ENCODE measurements at places on chromosomes 5 and 9. TPM values are rescaled to one million over a fixed set of nuclear protein-coding genes. Genes with fewer than 3 reads are reported as not detected.

GRCh38 chr5:171418982-171419687 lies at the start of gene FGF18:
Gene FGF18, plus strand, starts transcription at chr5:171419647. Its CDS starts 553 bp downstream, at chr5:171420200.
- H3K4me3 ChIP-seq = peak within 1 kb of the TSS; percentile 59
- H3K27ac ChIP-seq = no peak within 1 kb of the TSS
- DNase-seq = peak; percentile 44
- peaks cover 14% of the 10 kb centered on the region for H3K27me3 ChIP-seq

DNA sequence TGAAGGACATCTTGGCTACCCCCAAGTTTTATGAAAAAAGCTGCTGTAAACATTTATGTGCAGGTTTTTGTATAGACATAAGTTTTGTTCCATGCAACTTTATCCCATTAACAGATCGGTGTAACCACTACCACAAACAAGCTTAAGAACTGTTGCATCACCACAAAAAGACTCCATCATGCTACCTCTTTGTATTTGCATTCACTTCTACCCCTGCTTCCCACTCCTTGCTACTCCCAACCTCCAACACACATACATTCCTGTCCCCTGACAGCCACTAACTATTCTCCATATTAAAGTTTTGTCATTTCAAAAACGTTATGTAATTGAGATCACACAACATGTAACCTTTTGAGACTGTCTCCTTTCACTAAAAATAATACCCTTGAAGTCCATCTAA lies 57.8 kb upstream of the LHFPL2 start:
- H3K36me3 ChIP-seq = no peaks in the 10 kb centered on the region
- H3K4me3 ChIP-seq = no peak overlapping the region
- H3K27ac ChIP-seq = no peak overlapping the region
- no peak for DNase-seq
- H3K4me1 ChIP-seq = no peaks in the 10 kb centered on the region

DNA sequence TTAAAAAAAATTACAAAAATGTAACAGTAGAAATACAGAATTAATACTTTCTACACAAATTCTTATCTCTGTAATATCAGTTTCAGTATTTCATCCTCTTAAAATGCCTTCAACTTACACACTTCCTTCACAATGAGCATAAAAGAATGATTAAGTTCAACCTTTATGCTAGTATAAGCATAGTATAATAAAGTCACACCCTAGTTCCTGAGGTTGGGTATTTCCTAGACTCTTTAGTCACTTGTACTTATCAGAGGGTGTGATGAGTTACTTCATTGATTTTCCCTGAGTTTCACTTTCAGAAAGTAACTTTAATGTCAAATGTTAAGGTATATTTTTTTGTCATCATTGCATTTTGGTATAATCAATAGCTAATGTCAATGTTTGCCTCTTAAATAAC lies 302.4 kb downstream of the PDE4D start:
- peaks cover 6% of the 10 kb centered on the region for H3K27me3 ChIP-seq
- H3K36me3 ChIP-seq = no peaks in the 10 kb centered on the region
- no peak overlapping the region for H3K27ac ChIP-seq

DNA sequence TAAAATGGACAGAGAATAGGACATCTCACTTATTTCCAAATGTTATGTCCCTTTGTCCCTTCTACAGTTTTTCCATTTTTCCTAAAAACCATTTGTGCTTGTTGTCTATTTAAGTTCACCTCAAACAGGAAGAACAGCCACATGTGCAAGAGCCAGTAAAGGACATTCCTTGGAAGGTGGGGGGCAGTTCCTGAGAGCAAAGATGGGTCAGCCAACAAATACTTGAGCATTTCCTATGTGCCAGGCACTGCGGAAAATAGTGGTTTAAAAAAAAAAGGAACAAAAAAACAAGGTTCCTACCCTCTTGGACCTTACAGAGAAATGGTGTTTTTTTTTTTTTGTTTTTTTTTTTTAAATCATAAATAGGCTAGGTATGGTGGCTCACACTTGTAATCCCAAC lies 26.8 kb downstream of the ANP32B start:
- no peaks in the 10 kb centered on the region for H3K27me3 ChIP-seq
- H3K36me3 ChIP-seq = peaks cover 81% of the 10 kb centered on the region
- peaks cover 25% of the 10 kb centered on the region for H3K4me1 ChIP-seq
- DNase-seq = no peak
- no peak overlapping the region for H3K4me3 ChIP-seq
- no peak overlapping the region for H3K27ac ChIP-seq

GRCh38 chr5:159680095-159680494 lies 236.2 kb upstream of the ADRA1B start:
- H3K27me3 ChIP-seq = no peaks in the 10 kb centered on the region
- no peak for DNase-seq
- peaks cover 3% of the 10 kb centered on the region for H3K36me3 ChIP-seq
- H3K4me1 ChIP-seq = no peaks in the 10 kb centered on the region
- H3K27ac ChIP-seq = no peak overlapping the region

DNA sequence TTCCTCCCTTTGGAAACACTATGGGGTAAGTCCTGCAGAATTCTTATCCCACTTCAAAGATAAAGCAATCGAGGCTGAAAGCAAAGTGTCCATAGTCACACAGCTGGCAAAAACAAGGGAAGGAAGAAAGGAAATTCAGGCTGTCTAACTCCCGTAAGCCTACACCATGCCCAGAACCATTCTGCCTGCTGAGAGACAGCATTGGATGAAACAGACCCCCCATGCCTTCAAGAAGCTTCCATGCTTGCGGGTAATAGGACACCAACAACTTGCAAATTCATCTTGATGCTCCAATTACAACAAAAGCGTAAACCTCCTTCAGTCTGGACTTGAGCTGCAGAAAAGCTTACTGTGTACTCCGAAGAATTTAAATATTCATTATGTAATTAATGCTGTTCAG lies 181.1 kb upstream of the WWC1 start:
- no peak overlapping the region for H3K4me3 ChIP-seq
- no peaks in the 10 kb centered on the region for H3K4me1 ChIP-seq
- H3K36me3 ChIP-seq = no peaks in the 10 kb centered on the region

GRCh38 chr9:84694248-84694647 lies 24.7 kb downstream of the NTRK2 start:
- no peak overlapping the region for H3K4me3 ChIP-seq
- no peaks in the 10 kb centered on the region for H3K36me3 ChIP-seq
- no peak overlapping the region for H3K27ac ChIP-seq
- no peaks in the 10 kb centered on the region for H3K4me1 ChIP-seq
- no peaks in the 10 kb centered on the region for H3K27me3 ChIP-seq
- DNase-seq = no peak

GRCh38 chr5:149257131-149257530 lies 14.5 kb upstream of the AFAP1L1 start:
- no peaks in the 10 kb centered on the region for H3K36me3 ChIP-seq
- DNase-seq = no peak
- H3K4me3 ChIP-seq = no peak overlapping the region
- no peak overlapping the region for H3K27ac ChIP-seq

DNA sequence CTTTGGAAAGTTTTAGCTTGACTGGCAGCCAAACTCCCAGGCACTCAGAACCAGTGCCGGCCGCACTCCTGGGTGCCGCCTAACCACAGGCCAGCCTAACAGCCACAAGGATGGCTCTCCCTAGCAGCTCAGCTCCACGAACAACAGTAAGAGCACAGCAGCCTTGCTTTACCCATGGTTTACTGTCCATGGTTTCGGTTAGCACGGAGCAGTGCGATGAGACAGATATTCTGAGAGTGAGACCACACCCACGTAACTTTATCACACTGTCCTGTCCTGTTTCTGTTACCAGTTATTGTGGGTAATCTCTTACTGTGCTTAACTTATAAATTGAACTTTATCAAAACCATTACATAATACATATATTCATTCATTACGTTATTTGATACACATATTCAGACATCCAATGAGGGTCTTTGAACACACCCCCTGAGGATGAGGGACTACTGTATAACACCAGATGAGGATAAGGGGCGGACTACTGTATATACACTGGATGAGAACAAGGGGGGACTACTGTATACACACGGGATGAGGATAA lies 12.4 kb downstream of the CLPTM1L start:
- peaks cover 3% of the 10 kb centered on the region for H3K4me1 ChIP-seq
- H3K36me3 ChIP-seq = peaks cover 24% of the 10 kb centered on the region
- H3K27ac ChIP-seq = no peak overlapping the region

GRCh38 chr9:74413876-74414275 lies 83.3 kb upstream of the RORB start:
- no peak for DNase-seq
- peaks cover 2% of the 10 kb centered on the region for H3K4me1 ChIP-seq
- no peak overlapping the region for H3K27ac ChIP-seq
- no peaks in the 10 kb centered on the region for H3K27me3 ChIP-seq

- no peaks in the 10 kb centered on the region for H3K4me1 ChIP-seq
- no peak overlapping the region for H3K4me3 ChIP-seq
- H3K27me3 ChIP-seq = no peaks in the 10 kb centered on the region
- H3K27ac ChIP-seq = no peak overlapping the region
Observed at GRCh38 chr5:174106997-174107655, 61.6 kb downstream of the NSG2 start.

- DNase-seq = no peak
- H3K4me1 ChIP-seq = peaks cover 21% of the 10 kb centered on the region
- H3K4me3 ChIP-seq = no peak overlapping the region
- no peak overlapping the region for H3K27ac ChIP-seq
- H3K27me3 ChIP-seq = peaks cover 1% of the 10 kb centered on the region
- peaks cover 6% of the 10 kb centered on the region for H3K36me3 ChIP-seq
Observed at GRCh38 chr5:98783051-98783649, 9.7 kb downstream of the RGMB start.

DNA sequence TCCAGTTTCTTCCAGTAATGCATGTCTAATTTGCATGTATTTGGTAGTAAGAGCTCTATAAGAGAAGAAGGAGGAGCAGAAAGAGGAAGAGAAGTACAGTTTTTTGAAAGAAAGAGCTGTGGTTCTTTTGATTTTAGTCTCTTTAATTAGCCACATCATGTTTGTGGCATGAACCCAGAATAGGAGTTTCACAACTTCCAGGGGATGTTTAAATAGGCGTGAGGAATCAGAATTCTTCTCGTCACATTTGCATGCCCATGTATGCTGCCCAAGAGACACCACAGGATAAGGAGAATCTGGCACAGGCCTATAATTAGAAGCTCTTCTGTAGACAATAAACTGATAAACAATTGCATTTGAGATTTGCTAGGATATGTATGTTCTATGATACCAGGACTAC lies 78.7 kb downstream of the GAS1 start:
- peaks cover 5% of the 10 kb centered on the region for H3K27me3 ChIP-seq
- no peaks in the 10 kb centered on the region for H3K4me1 ChIP-seq
- no peak for DNase-seq
- no peak overlapping the region for H3K4me3 ChIP-seq
- H3K36me3 ChIP-seq = no peaks in the 10 kb centered on the region

GRCh38 chr5:8517456-8517855 lies 648.5 kb downstream of the MTRR start:
- H3K27me3 ChIP-seq = no peaks in the 10 kb centered on the region
- no peak overlapping the region for H3K4me3 ChIP-seq
- no peak for DNase-seq
- H3K36me3 ChIP-seq = no peaks in the 10 kb centered on the region

DNA sequence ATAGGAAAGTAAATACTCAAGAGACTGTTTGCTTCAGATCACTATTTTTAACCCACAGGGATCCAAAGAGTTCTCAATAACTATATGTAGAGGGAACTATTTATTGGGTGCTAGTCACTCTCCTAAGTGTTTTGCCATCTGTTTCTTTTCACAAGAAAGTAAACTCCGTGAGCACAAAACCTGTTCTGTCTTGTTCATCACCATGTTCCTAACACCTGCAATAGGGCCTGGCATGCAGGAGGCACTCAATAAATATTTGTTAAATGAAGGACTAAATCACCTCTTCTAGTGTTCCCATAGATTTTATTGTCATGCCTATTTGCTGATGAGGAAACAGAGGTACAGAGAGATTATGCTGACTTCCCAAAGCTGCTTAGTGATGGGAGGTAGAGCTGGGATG lies 118.2 kb downstream of the VCAN start:
- no peak overlapping the region for H3K27ac ChIP-seq
- no peaks in the 10 kb centered on the region for H3K27me3 ChIP-seq
- no peak for DNase-seq
- H3K4me1 ChIP-seq = no peaks in the 10 kb centered on the region
- H3K36me3 ChIP-seq = no peaks in the 10 kb centered on the region
- no peak overlapping the region for H3K4me3 ChIP-seq

DNA sequence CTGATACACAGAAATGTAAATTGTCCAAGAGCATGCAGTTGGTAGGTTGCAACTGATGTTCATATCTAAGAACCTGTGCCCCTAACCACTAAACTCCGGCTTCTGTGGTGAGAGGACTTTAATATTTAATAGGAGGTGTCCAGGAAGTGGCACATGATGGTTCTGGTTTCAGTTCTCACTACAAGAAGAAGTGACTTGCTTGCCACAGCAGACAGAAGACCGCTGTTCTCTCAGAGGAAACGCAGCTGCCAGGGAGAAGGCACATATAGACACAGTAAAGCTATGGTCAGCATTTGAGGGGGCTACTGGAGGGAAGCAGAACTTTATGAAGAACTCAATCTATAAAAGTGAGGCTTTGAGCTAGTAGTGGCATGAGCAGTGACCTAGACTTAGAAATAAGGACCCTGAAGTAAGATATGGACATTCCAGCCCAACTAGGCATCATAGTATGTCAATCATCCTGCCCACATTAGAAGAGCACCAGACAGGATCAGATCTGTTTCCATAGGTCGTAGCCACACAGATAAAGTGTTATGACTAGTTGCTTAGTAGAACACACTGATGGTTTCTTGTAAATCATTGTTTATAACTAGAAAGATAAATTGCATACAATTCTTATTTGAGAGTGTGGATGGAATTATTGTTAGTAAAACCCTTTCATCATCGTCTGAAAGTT lies 36.4 kb upstream of the DAB2 start:
- peaks cover 26% of the 10 kb centered on the region for H3K27me3 ChIP-seq
- H3K36me3 ChIP-seq = no peaks in the 10 kb centered on the region
- H3K4me1 ChIP-seq = no peaks in the 10 kb centered on the region
- H3K27ac ChIP-seq = no peak overlapping the region

Gene ANKRD55
- 2.6 TPM for total RNA-seq

Gene BTNL8
- not detected for total RNA-seq

Gene BAG1
- total RNA-seq = 56.6 TPM

Gene OSMR
- 0.10 TPM for total RNA-seq

Gene ROR2
- total RNA-seq = 0.31 TPM

Gene LPAR1
- not detected for total RNA-seq

Measured in activated CD4-positive, alpha-beta memory T cell treated with anti-CD3 and anti-CD28 coated beads for 36 hours (primary cell).